Immature natural killer cell (primary cell): ENCODE measurements at places on chromosomes 11 and 22. TPM values are rescaled to one million over a fixed set of nuclear protein-coding genes. Genes with fewer than 3 reads are reported as not detected.

GRCh38 chr22:19350476-19350859 lies 58.9 kb upstream of the CLTCL1 start:
- H3K27ac ChIP-seq: no peak overlapping the region
- DNase-seq: no peak
- H3K4me3 ChIP-seq: no peak overlapping the region

DNA sequence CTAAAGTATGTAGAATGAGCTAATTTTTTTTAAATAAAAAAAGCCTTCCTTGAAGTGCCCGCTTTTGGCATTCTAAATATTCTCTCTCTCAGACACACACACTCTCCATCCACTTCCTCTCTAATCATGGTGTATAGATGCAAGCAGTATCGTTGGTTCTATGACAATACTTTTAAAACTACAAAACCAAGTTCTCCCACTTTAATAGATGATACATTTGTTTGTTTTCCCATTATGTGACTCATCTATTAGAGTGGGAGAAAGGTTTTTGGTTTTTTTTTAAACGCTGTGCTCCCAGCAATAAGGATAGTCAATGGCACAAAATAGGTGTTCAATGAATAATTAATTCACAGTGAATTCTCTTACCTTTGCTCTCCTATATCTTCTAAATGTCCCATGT lies 44.6 kb downstream of the FZD4 start:
- H3K36me3 ChIP-seq: peaks cover 7% of the 10 kb centered on the region
- no peaks in the 10 kb centered on the region for H3K27me3 ChIP-seq
- H3K4me1 ChIP-seq: peaks cover 3% of the 10 kb centered on the region
- H3K27ac ChIP-seq: no peak overlapping the region
- DNase-seq: no peak
- H3K4me3 ChIP-seq: no peak overlapping the region

DNA sequence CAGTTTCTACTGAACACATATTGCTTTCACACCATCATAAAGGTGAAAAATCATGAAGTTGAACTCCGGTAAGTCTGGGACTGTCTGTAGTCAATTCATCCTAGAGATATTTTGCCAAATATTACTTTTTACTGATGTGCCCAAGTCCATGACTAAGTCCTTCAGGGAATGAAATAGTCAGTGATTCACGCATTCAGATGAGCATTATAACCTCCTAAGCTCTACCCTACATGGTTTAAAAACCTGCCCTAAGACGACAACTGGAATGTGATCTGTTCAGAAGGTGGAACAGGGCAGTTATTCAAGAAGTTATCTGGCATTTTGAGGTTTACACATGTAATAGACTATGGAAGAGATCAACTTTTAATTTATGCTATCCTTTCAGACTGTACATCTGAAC lies 125.6 kb downstream of the TRPC6 start:
- no peak overlapping the region for H3K27ac ChIP-seq
- no peak for DNase-seq
- no peaks in the 10 kb centered on the region for H3K27me3 ChIP-seq
- H3K4me1 ChIP-seq: no peaks in the 10 kb centered on the region

DNA sequence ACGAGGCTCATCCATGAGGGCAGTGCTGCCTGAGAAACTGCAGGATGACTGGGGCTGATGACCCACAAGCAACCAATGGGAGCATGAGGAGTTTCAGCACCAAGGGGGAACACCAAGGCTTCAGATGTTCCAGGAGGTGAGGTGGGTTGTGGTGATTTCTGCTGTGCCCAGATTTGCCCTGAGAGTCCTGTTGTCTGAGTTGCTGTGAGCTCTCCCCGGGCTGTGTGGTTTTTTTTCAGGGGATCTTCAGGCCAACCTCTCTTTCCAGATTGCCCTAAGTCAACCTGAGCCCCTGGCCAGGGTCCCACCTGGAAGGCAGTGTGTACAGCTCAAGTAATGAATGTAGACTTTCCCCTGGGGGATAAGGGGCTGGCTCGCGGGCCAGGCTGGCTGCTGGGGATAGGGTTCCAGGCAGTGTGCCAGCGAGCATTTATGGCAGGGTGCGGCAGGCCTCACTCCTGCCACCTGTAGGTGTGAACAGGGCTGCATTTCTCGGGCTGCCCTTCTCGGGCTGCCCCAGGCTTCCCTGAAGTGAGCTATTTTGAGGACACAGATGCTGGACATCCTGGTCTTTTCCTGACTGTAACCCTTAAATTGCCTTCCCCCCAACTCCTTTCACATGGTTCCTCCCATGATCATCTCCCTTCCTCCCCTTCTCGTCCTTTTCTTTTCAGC lies 9.8 kb downstream of the SLC22A6 start:
- no peaks in the 10 kb centered on the region for H3K4me1 ChIP-seq
- no peaks in the 10 kb centered on the region for H3K36me3 ChIP-seq
- H3K4me3 ChIP-seq: no peak overlapping the region

DNA sequence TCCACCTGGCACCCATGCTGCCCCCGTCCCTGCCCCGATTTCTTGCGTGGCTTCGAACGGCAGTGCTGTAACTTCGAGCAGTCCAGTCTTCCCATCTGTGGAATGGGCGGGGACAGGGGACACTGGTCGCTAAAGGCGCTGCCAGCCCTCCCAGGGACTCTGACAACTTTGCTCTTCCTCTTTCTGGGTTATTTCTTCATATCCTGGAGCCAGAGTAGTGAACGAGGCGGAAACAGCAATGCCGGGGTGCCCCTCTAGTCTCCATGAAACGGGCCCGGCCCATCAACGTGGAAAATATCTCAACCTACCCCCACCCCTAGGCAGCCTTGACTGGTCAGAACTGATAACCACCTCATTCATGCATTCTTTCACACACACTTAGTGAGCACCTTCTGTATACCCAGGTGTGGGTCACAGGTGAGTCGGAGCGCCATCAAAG lies 42.8 kb downstream of the TRIOBP start:
- DNase-seq: no peak
- H3K36me3 ChIP-seq: no peaks in the 10 kb centered on the region

DNA sequence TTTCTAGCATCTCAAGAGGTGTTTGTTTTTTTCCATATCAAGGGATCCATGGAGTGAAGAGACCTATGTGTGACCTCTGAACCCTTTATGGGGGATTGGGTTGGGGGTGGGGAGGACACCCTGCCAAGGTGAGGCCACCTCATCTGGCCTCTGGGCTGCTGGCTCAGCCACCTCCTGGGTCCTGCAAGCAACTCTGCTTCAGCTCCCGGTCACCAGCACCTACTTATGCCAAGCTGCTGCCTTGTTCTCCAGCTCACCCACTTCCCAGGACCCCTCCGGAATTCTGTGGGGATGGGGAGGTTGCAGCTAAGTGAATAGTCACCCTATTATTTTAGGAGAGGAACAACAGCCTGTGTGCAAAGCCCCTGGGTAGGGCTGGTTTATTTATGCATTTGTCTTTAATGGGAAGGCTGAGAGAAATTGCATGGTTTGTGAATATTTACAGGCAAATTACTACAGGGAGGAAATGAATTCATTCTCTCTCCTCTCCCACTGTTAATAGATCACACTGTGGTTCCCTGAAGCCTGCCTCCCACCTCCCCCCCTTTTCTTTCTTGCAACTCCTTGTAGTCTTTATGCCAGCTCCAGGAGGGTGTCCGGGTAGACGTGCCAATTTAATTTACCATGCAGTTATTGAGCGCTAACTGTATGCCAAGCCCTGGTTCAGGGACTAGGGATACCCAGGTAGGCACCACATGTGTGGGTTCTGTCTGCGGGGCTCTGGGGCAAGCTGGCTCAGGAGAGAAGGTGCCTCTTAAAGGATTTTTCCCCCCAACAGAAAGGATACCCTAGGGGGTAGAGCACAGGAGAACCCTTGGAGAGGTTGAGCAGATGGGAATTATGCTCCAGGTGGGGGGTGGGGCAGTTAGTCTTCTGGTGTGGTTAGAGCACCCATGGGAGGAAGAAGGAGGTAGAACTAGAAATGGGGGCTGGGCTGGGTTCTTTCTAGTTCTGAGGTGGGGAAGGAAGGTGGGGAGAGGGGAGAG lies 50.7 kb downstream of the TSPAN18 start:
- no peak overlapping the region for H3K4me3 ChIP-seq
- no peaks in the 10 kb centered on the region for H3K36me3 ChIP-seq

GRCh38 chr22:50724616-50725015 lies 13.4 kb upstream of the ACR start:
- no peaks in the 10 kb centered on the region for H3K27me3 ChIP-seq
- H3K4me3 ChIP-seq: no peak overlapping the region
- DNase-seq: no peak
- no peak overlapping the region for H3K27ac ChIP-seq

The SCGB2A2 gene
- polyA plus RNA-seq: not detected

The TRIM48 gene
- not detected for polyA plus RNA-seq

- no peak for DNase-seq
- H3K27me3 ChIP-seq: no peaks in the 10 kb centered on the region
- H3K4me3 ChIP-seq: no peak overlapping the region
- no peaks in the 10 kb centered on the region for H3K36me3 ChIP-seq
- peaks cover under 1% of the 10 kb centered on the region for H3K4me1 ChIP-seq
Measured at GRCh38 chr22:19223110-19223509, 44.6 kb upstream of the SLC25A1 start.

DNA sequence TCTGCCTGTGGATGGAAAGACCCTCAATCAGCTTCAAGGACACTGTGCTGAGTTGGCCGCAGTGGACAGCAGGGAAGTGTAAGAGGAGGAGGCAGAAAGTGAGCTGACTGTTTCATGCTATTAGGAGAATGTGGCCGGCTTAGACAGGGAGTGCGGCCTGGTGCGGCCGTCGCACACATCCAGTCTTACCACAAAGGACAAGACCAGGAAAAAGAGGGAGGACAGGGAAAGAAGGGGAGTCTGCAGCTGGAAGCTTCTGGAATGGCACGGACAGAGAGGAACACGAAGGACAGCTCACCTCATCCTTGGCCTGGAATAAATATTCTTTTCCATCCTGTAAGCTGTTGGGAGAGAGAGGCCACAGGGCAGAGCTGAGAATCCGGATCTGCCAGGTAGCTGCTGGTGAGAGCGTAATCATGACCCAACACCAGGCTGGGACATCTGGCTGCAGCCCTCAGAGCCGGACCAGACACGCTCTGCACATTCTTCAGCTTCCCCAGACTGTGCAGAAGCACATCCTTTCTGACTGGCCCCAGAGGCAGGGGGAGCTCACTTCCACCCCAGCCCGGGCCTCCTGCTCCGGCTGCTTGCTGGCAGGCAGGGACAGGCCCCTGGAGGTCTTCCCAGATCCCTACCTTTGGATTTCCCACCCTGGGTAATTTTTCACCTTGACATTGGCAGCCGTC lies 8.6 kb upstream of the RBM4B start:
- H3K36me3 ChIP-seq: no peaks in the 10 kb centered on the region
- peaks cover 3% of the 10 kb centered on the region for H3K27me3 ChIP-seq
- DNase-seq: no peak
- no peak overlapping the region for H3K4me3 ChIP-seq

The PHOX2A gene
- polyA plus RNA-seq: not detected

The HNRNPUL2 gene
- polyA plus RNA-seq: 0.97 TPM

The RCOR2 gene
- not detected for polyA plus RNA-seq

DNA sequence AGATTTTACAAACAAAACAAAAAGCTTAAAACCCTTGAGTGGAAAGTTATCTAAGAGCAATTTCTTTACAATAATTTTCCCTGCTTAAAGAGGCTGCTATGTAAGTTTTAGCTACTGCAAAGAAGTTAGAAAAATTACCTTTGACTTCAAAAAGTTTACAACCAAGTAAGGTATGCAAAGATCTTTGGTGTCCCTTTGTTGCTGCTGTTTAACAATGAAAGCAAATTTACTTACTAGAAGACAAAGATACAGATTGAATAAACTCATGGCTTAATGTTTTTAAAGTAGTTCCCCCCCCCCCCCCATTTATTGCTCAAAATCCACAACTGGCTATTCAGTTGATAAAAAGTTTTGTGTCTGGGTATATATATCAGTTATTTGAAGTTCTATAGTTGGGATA lies 26.0 kb downstream of the TMEM123 start:
- peaks cover 11% of the 10 kb centered on the region for H3K36me3 ChIP-seq
- H3K27ac ChIP-seq: no peak overlapping the region
- H3K4me1 ChIP-seq: peaks cover 50% of the 10 kb centered on the region
- no peaks in the 10 kb centered on the region for H3K27me3 ChIP-seq
- DNase-seq: no peak

DNA sequence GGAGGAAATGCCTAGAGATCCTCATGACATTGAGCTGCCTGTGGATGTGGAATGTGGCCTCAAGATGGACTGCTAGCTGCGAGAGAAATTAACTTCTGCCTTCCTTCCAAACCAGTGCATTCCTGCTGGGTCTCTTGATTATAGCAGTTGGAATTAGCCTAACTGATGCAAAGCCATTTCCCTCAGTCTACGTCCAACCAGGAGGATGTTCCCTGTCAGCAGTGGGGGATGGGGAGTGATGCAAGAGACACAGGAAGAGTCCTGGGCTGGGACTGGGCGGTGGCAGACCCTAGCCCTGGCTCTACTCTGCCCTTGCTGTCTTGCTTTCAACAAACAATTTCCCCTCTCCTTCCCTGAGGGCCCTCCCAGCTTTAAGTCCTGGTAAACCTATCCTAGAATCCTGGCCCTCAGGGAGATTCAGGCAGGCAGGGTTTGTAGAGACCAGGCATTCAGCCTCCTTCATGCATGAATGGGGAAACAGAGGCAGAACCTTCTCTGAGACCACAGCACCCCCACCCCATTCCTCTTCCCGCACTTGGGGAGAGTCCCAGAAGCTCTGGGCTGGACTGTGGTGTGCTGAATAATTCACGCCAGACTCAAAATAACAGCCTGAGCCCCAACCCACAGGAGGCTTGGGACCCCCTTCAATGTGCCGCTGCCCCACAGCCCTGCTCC lies 17.0 kb downstream of the C11orf96 start:
- H3K27me3 ChIP-seq: peaks cover 14% of the 10 kb centered on the region
- no peak for DNase-seq
- H3K36me3 ChIP-seq: no peaks in the 10 kb centered on the region
- no peak overlapping the region for H3K27ac ChIP-seq

The P2RY6 gene
- not detected for polyA plus RNA-seq

DNA sequence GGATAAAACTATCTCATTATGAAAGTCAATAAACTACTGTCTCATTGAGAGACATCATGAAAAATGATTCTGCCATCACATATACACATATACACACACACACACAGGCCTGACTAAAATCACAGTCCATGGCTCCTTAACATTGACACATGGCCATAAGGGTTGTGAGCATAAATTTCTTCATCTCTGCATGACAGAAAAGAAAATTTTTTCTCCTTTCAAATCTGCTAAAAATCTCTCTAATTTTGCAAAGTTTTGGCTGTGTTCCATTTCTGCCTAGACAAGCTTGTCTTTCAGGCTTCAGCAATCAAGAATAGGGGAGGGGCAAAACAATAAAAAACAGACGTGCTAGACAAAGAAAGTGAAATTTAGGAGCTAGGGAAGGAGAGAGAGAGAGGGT lies 324.5 kb downstream of the LRRC4C start:
- H3K27me3 ChIP-seq: no peaks in the 10 kb centered on the region
- no peak for DNase-seq
- no peak overlapping the region for H3K4me3 ChIP-seq
- no peak overlapping the region for H3K27ac ChIP-seq
- no peaks in the 10 kb centered on the region for H3K4me1 ChIP-seq

The CXCR5 gene
- not detected for polyA plus RNA-seq

The MN1 gene
- polyA plus RNA-seq: not detected
